ENCODE measurements at places on chromosomes 3 and 15.
A peak's percentile ranks its signal among the peaks of the same experiment; 100 is the strongest.

DNA sequence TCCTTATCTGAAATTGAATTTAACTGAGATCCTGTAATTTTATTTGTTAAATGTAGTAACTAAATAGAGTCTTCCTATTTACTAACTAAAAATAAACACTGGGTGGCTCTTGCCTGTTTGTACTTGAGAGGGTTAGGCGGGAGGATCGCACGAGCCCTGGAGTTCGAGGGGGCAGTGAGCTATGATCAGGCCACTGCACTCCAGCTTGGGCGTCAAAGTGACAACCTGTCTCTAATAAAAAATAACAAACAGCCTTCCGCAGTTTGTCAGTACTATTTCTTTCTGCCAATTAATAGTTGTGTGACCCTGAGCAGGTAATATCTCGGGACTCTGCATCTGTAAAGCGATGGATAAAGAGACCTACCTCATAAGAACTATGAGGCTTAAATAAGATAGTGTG lies 768 bp upstream of the PDE12 start:
- DNase-seq, result no peak

- DNase-seq, result no peak
Measured at GRCh38 chr3:135641761-135642160, 323.8 kb upstream of the PPP2R3A start.

GRCh38 chr15:38220606-38221273 lies 31.9 kb upstream of the SPRED1 start:
- no peak for DNase-seq

GRCh38 chr3:192861972-192862371 lies 55.7 kb downstream of the MB21D2 start:
- no peak for DNase-seq

GRCh38 chr15:64456634-64457108 lies 3.7 kb upstream of the ZNF609 start:
- no peak for DNase-seq

DNA sequence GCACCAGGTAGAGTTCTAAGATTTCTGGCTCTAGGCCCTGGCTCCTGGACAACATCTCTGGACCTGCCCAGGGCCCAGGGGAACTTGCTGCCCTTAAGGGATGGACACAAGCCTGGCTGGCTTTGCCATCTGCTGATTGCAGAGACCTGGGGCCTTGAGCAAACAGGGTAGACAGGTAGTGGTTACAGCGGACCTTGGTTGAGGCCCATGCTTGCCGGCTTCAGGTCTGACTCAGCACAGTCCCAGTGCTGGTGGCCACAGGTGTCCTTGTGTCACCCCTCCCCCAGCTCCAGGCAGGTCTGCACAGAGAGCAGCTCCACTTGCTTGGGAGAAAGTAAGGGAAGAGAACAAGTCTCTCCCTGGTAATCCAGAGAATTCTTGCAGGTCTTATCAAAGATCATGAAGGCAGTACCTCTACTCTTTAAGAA lies 15.9 kb upstream of the ACTL6A start:
- DNase-seq, result no peak

- DNase-seq, result no peak
Measured at GRCh38 chr3:45225465-45226205, 452 bp downstream of the TMEM158 start.

DNA sequence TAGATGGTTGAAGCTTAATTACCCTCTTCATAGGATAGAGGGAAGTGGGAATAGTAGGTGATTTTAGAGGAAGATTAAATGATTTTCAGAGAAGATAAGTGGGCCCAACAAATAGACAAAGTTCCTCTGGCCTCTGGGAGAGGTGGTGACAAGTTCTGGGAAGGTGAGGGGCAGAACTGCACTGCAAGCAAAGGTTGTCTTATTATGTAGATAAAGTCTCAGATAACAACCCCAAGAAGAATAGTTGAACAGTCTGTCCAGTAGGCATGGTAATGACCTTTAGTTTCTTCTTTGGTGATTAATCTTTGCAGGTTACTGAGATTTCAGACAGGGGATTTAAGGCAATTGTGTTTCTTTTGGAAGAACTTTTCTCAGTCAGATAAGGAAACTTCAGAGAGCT lies 439.1 kb downstream of the ROBO2 start:
- DNase-seq, result no peak

- no peak for DNase-seq
Measured at GRCh38 chr3:40516201-40516600, 8.6 kb upstream of the ZNF621 start.

DNA sequence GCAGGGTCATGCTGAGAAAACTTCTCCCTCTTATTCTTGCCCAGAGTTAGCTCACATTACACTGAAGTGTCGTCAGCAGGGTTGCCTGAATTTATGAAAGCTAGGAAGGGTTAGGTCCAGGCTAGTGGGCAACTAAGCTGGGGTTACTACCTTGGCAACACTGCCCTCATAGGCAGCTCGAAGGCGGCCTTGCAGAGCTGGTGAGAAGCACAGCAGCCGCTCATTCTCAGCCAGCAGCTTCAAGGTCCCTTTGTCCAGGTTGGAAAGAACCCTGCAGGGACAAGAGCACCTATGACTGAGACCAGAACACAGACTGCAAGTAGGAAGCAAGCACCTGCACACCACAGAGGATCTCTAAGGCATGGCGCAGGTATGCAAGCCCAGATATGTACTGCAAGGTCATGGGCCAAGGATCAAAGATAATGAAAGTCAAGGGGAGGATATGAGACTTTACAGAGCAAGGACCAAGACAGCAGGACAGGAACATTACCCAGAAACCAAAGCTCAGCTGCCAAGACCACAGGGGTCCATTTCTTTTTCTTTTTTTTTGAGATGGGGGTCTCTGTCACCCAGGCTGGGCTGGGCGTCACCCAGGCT lies 2.8 kb downstream of the CDAN1 start:
- no peak for DNase-seq

DNA sequence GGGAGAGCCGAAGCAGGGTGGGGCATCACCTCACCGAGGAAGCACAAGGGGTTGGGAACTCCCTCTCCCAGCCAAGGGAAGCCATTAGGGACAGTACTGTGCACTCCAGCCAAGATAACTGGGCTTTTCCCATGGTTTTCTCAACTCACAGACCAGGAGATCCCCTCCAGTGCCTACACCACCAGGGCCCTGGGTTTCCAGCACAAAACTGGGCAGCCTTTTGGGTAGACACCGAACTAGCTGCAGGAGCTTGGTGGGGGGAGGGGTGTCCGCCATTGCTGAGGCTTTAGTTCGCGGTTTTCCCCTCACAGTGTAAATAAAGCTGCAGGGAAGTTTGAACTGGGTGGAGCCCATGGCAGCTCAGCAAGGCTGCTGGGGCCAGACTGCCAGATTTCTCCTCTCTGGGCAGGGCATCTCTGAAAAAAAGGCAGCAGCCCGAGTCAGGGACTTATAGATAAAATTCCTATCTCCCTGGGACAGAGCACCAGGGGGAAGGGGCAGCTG lies 129.6 kb upstream of the LMCD1 start:
- DNase-seq, result no peak

- DNase-seq, result no peak
Measured at GRCh38 chr3:15063656-15064286, 1.3 kb downstream of the MRPS25 start.

GRCh38 chr3:71127052-71127831 lies 456.3 kb downstream of the FOXP1 start:
- no peak for DNase-seq

DNA sequence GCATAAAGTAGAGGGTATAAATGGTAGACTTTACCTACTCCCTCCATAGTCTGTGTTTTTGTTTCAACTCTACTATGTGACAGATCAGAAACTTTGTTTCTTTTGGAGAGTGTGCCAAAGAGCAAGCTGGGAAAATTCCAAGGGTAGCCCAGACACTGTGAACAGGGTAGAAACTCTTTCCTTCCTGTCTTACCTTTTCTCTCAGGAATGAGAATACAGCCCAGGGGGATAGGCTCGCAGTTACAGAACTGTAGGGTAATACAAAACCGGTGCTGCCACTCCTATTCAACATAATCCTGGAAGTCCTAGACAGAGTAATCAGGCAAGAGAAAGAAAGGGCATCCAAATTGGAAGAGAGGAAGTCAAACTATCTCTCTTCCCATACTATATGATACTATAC lies 256.3 kb downstream of the CPNE4 start:
- no peak for DNase-seq

GRCh38 chr3:126484662-126485061 lies 9.0 kb upstream of the ZXDC start:
- no peak for DNase-seq

DNA sequence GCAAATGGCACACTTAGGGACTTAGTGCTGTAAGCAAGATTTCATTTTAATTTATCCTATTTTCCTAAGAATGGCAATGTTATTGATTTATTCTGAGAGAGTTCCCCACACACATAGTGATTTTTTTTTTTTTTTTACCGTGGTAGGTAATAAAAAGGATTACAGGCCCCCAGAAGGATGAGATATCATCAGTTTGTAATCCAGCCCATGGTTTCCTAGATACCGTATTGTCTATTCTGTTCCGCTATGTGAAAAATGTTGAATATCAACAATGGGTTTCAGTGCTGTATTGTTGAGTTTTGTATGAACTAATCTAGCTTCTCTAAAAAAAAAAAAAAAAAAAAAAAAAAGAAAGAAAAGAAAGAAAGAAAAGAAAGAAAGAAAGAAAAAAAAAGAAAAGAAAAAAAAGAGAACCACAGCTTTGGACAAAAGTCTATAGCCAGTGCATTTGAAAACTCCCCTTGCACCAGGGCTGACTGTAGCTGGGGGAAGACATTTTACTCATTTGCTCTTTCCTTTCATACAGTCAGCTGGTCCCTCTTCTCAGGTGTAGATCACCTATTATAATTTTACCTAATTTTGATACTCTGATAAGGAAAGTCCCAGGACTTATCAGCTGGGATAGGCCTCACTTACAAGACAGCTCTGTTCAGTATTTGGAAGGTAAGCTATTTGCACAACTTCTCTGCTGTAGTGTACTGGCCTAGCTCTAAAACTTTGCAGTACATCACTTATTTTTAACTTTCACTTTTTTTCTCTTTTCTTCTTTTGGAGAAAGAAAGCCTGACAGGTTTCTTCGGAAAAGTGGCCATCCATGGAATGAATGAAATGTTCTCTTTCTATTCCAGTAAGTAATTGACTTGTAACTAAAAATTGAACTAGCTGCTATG lies 101.4 kb upstream of the SOX2 start:
- DNase-seq, result no peak

- no peak for DNase-seq
Measured at GRCh38 chr3:57026944-57027343, 33.5 kb upstream of the SPATA12 start.

GRCh38 chr3:45194791-45195190 lies 31.3 kb downstream of the TMEM158 start:
- DNase-seq, result no peak

- no peak for DNase-seq
Measured at GRCh38 chr3:64191822-64192221, 33.4 kb downstream of the PRICKLE2 start.

- DNase-seq, result no peak
Measured at GRCh38 chr15:70820214-70820613, 33.7 kb downstream of the LARP6 start.

DNA sequence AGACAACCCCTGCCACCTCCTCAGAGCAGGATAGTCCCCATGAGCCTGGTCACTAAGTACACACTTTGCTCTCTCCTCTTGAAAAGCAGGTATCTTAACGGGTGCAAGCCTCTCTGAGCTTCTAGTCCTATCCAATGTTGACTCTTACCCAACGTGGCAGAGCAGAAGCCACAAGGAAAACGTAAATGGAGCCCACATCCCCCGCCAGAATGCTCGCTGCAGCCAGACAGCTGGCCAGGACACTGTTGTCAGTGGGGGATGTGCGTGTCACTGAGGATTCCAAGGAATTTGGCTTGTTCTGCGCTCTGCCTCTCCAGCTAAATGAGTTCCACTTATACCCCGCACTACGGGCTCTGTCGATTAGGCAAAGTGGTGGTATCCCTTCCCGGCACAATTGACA lies 67.8 kb upstream of the IGF1R start:
- no peak for DNase-seq

GRCh38 chr3:112617285-112617684 lies 23.7 kb downstream of the CCDC80 start:
- no peak for DNase-seq

GRCh38 chr3:108569336-108569735 lies 19.9 kb downstream of the CIP2A start:
- no peak for DNase-seq

DNA sequence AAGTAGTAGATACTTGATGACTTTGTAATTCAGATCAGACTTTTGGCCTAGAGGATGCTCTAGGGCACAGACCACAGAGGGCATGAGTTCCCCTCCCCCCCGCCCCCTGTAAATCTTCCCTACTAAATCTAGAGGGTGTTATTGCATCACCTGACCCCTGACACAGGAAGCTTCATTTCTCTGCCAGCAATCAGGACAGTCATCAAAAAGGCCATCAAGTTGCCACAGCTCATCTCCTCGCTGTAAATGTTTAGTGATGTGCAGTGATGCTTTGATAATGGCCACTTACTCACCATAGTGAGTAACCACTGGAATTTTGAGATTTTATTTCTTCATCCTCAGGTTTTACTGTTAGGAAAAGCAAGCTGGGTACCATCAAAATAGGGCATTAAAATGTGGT lies 289.2 kb upstream of the CHRM5 start:
- DNase-seq, result no peak

GRCh38 chr3:11047500-11047899 lies 55.0 kb downstream of the SLC6A1 start:
- no peak for DNase-seq

DNA sequence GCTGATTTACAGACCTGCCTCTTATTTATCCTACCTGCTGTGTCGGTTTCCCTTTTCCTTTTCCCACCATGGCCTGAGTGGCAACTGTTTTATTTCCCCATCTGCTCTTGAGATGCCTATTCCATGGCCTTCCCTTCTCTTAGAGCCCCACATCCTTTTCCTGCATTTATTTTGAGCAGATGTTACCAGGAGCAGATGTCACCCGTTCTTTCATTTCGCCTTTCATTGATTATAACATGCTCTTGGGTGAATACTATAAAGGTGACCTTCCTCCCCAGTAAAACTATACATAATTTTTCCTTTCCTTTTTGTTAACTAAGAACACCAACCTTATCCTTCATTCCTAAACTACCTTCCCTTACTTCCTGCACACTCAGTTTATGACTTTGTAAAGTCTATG lies 8.5 kb upstream of the P2RY1 start:
- no peak for DNase-seq

- no peak for DNase-seq
Measured at GRCh38 chr15:59150185-59150584, 45.2 kb downstream of the CCNB2 start.

DNA sequence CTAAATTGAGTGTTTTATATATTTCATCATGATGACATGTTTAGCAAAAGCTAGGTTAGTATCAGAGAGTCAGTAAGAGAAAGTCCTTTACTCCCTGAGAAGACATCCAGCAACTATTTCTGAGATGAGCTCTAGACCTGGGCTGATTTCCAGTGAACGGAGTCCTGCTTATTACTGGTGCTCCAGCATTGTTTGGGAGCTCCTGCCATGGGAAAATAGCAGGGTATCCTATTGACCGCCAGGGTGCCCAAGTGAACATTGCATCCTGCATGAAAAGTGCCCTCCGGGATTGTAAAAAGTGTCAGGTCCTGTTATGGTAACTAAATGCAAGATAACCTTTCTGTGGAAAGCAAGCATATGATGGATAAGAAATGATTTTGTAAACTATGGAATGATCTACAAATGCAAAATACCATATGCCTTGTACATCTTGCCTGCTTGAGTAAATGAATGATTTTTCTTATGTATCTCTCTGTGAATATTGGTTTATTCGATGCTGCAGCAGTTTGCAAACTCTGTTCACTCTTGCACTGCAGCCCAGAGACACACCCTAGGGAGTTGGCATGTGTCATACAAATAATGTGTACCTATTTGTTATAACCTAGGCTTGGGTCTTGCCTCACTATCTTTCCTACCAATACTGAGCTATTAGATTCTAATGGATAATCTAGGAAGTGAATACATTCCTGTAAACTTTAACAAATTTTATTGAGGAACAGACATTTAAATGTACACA lies 96.7 kb downstream of the IL5RA start:
- peak; percentile 19 for DNase-seq
